Activated CD8-positive, alpha-beta memory T cell treated with anti-CD3 and anti-CD28 coated beads for 1 hour (primary cell): ENCODE measurements at places on chromosomes 1 and 21.

- DNase-seq, result no peak
These were observed 116.7 kb upstream of the GRIK3 start for GRCh38 chr1:37150986-37151385.

GRCh38 chr1:4179914-4180735 is 280.1 kb upstream of the C1orf174 start:
- DNase-seq, result no peak

DNA sequence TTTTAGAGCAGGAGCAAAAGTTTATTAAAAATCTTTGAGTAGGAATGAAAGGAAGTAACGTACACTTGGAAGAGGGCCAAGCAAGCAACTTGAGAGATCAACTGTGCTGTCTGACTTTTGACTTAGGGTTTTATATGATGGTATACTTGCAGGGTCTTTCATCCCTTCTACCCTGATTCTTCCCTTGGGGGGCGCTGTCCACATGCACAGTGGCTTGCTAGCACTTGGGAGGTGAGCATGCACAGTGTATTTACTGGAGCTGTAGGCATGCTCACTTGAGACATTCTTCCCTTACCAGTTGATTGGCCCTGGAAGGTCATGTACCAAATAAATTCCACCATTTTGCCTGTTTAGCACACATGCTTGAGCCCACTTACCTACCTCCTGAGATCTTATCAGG is 1001.3 kb upstream of the ADGRL2 start:
- no peak for DNase-seq

GRCh38 chr1:172477216-172477615 is 33.3 kb upstream of the PIGC start:
- no peak for DNase-seq

- no peak for DNase-seq
These were observed 25.2 kb downstream of the RCAN1 start for GRCh38 chr21:34589511-34590282.

DNA sequence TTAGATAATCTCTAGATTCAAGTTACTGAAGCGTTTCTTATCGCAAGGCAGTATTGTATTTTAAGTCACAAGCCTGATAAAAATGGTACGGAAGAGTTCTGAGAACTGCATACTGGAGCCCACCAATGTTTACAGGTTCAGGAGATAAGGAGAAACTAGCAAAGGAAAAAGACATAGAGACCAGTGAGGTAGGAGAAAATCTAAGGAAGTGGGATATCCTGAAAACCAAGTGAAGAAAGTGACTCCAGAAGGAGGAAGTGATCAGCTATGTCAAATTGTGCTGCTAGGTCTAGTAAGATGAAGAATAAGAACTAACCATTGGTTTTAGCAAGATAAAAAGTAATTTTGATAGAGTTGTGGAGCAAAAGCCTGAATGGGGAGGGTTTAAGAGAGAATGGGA is 31.0 kb upstream of the ACADM start:
- DNase-seq, result no peak

GRCh38 chr1:107262467-107263286 is 121.8 kb downstream of the NTNG1 start:
- DNase-seq, result no peak

DNA sequence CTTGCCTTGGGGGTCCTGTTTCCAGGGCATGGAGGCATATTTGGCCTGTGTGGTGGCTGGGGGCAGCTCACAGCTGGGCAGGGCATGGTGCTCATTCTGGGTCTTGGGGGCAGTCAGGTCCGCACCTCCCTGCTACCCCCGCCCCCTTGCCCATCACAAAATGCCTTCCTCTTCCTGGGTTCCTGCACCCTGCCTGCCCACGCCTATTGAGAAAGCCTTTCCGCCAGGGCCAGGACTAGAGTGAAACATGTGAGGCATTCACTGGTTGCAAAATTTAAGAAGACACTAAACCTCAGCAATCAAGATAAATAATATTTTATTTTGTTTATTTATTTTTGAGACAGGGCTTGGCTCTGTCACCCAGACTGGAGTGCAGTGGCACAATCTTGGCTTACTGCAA is 19.7 kb downstream of the PTAFR start:
- DNase-seq, result no peak

GRCh38 chr21:38725196-38726157 is 80.3 kb upstream of the ETS2 start:
- no peak for DNase-seq

- DNase-seq, result no peak
These were observed 62.9 kb upstream of the SELENON start for GRCh38 chr1:25737130-25737529.

- DNase-seq, result no peak
These were observed 49.7 kb downstream of the IVNS1ABP start for GRCh38 chr1:185267301-185267700.

GRCh38 chr21:26079366-26079765 is 91.2 kb downstream of the APP start:
- no peak for DNase-seq

DNA sequence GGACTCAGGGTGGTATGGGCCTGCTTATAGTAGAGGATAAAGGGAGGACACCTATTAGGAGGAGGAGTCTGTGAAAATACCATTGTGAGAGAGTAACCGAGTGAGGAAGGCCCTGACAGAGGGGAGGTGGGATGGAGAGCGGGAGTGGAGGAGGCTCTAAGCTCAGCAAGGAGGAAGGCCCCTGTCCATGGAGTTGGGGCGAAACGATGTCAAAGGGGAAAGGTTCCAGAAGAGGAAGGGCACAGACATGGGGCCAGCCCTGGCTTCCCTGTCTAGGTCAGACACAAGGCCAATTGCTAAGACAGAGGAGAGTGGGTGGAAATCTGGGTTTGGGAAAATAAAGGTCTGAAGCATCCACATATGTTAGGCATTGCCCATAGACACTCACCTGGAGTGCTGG is 44.2 kb downstream of the ELK4 start:
- DNase-seq, result no peak

DNA sequence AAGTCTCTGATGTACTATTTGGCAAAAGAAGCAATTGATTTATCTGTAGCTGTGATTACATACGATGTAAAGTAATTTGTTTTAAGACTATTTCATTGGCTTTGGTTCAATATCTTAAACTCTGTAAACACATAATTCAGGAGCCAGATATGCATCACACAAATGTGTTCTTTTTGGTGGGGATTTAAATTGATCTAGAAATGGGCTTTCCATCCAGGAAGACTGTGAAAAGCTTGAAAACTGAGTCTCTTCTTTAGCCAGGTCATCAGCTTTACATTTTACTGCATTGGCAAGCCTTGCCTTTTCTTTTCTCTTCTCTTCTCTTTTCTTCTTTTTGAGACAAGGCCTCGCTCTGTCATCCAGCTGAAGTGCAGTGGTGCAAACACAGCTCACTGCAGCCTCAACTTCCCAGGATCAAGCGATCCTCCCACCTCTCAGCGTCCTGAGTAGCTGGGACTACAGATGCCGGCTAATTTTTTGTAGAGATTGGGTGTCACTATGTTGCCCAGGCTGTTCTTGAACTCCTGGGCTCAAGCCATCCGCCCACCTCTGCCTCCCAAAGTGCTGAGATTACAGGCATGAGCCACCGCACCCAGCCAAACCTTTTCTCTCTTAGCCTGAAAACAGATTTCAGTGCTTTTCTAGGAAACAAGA is 1.4 kb downstream of the RCAN3 start:
- DNase-seq, result no peak

GRCh38 chr1:116794804-116795481 is 40.7 kb downstream of the CD2 start:
- no peak for DNase-seq

DNA sequence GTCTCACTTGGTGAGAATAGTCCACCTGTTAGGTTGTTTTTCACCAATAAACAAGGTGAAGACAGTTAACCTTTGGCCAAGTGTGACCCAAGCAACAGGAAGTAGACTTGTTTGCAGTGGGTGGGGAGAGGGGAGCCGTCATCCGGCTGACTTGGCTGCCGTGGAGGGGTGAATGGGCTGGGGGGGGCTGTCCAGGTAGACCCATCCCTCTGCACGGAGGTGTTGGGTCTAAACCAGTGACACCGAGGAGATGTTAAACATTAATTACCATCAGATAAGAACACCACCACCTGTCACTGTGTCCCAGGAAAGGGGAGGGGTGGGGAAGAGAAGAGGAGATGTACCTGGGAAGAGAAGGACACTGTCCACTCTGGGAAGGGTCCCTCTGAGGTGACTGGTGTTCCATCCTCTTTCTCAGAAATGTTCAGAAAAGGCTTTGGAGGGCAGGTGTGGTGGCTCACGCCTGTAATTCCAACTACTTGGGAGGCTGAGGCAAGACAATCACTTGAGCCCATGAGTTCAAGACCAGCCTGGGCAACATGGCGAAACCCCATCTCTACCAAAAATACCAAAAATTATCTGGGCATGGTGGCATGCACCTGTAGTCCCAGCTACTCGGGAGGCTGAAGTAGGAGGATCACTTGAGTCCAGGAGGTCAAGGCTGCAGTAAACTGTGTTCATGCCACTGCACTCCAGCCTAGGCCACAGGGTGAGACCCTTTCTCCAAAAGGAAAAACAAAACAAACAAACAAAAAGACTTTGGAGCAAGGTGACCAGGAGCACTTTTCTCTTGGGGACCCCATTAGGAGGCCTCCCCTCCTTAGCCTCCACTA is 6.7 kb upstream of the MYOM3 start:
- DNase-seq, result no peak

DNA sequence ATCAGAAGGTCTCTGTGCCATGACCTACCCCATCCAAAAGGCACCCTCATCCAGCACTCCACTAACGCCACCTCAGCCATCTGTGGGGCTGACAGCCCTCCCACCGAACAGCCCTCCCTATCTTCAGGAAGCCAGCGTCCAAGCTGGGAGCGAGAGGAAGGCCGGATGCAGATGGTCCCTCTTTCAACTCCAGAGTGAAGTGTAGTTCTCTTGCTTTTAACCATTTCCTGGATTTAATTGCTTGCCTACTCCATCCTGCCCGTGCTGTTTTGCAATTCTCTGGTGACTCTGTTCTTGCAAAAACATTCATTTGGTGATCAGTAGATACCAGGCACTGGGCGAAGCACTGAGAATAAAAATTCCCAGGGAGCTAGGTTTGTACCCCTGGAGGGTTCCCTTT is 8.2 kb upstream of the DYRK1A start:
- DNase-seq, result no peak

- no peak for DNase-seq
These were observed 24.7 kb downstream of the CLIC4 start for GRCh38 chr1:24769656-24770651.

GRCh38 chr1:14313731-14314431 is 284.6 kb upstream of the KAZN start:
- no peak for DNase-seq

DNA sequence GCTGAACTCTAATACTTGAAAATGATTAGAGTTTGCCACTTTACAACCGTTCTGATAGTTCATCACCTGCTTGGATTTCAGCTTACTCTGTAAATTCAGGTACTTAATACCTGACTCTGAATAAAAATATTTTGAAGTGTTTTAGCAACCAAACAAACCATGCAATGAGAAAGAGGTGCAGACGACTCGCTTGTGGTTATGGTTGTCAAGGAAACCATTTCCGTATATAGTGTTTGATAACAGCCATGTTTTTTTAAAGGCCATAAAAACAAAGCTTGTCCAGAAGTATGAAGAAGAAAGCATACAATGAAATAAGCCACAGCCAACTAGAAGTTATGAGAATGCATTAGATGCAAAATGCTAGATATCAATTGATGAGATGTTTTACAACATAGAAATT is 167.2 kb upstream of the HMCN1 start:
- DNase-seq, result no peak

DNA sequence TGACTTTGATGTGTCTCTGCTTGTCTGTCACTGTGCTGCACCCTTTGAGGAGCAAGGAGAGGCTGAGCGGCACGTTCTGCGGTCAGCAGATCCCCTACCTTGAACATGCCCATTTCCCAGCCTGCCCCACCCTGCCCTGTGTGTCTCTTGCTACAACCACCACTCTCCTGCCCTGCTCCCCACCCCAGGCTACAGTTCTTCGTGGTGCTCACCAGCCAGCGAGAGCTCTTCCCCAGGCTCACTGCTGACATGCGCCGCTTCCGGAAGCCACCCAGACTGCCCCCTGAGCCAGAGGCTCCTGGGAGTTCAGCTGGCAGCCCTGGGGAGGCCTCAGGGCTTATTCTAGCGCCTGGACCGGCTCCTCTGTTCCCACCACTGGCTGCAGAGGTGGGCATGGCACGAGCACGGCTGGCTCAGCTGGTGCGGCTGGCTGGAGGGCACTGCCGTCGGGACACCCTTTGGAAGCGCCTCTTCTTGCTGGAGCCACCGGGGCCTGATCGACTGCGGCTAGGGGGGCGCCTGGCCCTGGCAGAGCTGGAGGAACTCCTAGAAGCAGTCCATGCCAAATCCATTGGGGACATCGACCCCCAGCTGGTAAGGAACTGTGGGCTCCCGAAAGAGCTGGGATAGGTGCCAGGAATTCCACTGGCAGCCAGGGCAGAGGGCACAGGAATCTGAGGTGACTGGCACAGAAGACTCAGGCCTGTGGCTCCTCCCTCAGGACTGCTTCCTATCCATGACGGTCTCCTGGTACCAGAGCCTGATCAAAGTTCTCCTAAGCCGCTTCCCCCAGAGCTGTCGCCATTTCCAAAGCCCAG is 5.6 kb downstream of the HYI start:
- DNase-seq, result no peak

- no peak for DNase-seq
These were observed 15.4 kb downstream of the VANGL2 start for GRCh38 chr1:160415696-160416290.

- DNase-seq, result no peak
These were observed 32.4 kb downstream of the GNB1 start for GRCh38 chr1:1858382-1859086.

DNA sequence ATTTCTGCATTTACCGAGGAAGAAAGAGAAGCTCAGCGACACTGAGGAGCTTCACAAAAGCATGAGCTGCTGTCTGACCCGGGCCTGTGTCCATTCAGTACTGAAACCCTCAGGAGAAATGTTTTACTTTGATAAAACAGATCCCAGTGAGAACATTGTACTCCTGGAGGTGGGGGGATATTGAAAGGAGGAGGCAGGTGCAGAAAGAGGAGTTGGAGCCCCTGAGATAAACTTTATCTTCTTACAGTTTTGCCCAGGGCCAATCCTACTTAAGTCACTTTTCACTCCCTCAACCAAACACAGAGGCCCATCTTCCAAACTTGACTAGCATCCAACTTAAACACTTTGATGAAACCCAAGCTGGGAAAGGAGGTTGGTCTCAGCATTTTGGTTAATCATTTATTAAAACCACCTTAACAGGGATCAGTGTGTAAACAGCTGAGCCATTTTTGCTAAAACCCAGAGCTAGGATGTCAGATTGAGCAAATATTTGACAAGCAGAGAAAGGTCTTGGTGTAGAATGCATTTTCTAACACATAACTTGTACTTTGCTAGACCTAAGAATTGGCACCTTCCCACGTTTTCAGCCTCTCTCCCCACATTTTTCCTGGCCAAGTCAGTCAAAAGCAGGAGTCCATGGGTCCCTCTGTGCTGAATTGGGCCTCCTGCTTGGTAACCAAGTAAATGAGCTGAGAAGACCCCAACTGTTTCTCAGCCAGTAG is 32.5 kb upstream of the SARS1 start:
- no peak for DNase-seq

DNA sequence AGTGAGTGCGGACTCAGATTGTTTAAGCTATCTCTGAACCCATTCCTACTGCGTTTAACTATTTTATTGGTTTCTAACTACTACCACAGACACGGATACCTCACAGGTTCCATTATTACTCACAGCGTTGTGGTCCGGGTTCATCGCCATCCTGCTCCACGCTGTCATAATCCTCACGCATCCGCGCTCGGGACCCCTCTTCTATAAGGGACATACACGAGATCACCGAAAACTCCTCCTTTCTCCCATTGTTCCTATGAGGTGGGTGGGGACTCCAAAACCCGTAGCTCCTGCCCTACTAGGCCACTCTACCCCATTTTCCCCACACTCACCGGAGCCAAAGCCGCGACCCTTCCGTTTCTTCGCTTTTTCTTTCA is 610 bp downstream of the RBM8A start:
- no peak for DNase-seq

- DNase-seq, result no peak
These were observed 7.1 kb downstream of the C1orf21 start for GRCh38 chr1:184393962-184394361.
